ENCODE measurements at places on chromosomes 12 and 14.

GRCh38 chr14:90656973-90657372 lies 159.3 kb downstream of the TTC7B start:
- no peak for DNase-seq

- no peak for DNase-seq
Measured at GRCh38 chr12:21962236-21962635, 21.0 kb upstream of the ABCC9 start.

DNA sequence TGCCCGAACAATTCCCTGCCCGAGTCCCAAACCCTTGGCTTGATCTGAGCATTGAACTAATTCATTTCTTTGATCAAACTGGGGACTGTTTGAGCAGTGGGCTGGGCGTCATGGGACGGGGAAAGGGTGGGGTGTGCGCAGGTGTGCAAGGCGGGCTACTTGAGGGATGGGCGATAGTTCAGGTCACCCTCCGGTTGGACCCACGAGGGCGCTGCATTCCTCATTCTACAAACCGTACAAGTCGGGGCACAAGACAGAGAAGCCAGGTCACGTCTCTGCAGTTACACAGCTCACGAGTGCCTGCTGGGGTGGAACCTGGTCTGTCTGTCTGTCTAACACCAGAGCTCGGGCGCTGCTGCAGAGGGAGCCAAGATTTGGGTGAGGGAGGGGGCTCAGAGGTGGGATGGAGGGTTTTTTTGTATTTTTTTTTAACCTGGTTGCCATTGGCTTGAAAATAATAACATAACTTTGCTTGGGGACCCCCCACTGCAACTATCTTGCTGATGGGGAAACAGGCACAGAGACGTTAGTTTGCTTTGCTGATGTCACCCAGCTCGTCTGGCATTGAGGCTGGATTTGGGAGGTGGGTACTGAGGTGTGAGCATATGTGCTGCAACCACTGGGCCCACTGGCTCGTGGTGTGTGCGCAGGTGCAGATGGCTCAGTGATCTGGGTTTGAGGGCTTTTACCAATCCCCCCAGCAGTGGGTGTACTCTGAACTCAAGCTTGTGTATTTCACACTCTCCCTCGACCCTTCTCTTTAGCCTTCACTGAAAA lies 7.6 kb upstream of the RTL1 start:
- no peak for DNase-seq

- DNase-seq: no peak
Measured at GRCh38 chr12:76276499-76277151, 71.6 kb downstream of the BBS10 start.

DNA sequence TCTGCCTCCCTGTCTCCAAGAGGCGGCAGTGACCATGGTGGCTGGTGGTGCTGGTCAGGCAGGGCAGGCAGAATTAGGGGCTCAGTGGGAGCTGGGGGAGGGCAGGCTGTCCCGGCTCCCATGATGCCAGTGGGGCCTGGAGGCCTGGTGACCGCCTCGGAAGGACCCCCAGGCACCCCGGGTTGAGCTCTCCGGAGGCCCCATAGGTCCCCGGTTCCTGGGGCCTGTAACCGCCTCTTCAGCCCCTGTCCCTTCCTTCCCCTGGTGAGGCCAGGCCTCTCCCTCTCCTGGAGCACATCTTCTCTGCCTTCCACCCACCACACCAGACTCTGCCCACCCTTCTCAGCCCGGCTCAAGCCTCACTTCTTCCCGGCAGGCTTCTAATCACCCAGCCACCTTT lies 117.7 kb upstream of the GSC start:
- no peak for DNase-seq

- no peak for DNase-seq
Measured at GRCh38 chr12:42758806-42759205, 169.3 kb upstream of the PRICKLE1 start.

GRCh38 chr14:56212521-56212920 lies 94.3 kb downstream of the PELI2 start:
- DNase-seq: no peak

DNA sequence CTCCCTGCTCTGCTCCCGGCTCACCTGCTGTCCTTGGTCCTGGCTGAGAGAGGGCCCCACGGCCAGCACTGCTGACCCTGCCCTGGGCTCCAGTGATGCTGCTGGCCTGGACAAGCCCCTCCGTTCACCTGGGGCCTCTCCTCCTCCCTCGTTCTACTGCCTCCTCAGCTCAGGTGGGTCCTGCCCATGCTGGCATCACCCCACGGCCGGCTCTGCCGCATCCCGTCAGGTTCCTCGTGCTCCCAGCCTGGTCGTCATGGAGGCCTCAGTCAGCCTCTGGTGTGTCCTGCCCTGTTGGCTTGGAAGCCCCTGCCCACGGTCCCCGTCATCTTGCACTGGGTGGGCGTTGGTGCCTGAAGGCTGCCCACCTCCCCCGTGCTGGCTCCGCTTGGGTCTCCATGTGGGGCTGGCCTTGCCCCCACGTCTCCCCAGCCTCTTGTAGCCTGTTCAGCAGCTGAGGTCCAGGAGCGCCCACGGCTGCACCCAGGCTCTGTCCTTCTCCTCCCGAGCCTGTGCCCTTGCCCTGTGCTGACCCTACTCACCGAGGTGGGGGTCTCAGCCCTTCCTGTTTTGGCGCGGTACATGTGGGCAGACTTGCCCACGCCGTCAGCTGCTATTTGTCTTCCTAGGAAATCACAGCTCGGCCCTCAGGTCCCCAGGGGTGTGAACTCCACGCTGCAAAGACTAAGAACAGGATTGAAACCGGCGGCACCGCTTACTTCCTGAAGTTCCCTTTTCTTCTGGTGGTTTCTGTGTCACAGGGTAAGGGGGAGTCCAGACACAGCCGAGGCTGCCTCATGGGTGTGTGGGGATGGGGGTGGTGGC lies 121.6 kb downstream of the TMEM121 start:
- no peak for DNase-seq

DNA sequence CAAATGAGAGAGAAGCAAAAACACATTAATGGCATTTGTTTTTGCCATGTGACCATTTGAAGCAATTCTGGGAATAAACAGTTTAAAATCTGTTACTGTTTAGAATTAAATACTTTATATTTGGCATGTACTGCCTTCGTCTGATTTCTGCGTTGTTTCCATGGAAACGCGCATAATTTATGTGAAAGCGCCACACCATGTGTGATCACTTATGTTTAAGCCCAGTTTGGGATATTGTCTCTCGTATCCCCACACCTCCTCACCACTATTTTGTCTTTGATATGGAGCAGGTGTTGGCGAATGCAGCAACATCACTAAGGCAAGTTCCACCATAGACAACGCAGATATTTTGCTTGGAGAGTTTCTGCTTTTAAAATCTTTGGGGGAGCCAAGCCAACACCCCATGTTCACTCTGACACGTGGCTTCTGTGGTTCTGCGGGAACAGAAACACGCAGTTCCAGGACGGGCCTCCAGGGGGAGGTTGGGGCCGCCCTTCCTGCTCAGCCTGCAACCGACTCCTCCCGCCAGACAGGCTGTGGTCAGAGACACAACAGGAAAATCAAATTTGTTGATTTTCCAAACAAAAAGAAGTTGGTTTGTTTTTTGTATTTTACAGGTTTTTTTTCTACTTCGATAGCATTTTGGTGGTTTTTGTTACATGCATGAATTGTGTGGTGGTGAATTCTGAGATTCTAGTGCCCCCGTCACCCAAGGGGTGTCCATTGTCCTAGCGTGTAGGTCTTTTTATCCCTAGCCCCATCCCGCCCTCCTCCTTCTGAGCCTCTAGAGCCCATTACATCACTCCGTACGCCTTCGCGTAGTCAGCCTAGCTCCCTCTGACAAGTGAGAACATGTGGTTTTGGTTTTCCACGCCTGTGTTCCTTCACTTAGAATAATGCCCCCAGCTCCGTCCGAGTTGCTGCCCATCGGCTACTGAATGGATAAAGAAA lies 101.9 kb upstream of the SFSWAP start:
- DNase-seq: peak; percentile 49

DNA sequence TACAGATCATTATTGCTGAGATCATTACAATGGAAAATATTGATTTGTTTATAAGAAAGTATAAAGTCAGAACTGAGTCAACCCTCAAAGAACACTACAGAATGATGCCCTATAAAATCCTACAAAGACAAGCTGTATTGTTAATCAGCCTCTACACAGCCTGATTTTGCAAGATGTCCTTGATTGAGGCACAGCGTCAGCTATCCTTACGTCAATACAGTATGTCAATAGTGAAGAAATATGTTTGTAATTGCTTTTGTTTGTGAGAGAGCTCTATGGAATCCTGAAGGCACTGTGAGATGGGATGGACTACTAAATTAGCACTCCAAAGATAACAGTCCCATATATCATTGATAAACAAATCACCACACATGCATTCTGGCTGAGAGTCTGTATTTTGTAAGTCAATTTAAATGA lies 70.7 kb downstream of the RASSF9 start:
- DNase-seq: no peak

DNA sequence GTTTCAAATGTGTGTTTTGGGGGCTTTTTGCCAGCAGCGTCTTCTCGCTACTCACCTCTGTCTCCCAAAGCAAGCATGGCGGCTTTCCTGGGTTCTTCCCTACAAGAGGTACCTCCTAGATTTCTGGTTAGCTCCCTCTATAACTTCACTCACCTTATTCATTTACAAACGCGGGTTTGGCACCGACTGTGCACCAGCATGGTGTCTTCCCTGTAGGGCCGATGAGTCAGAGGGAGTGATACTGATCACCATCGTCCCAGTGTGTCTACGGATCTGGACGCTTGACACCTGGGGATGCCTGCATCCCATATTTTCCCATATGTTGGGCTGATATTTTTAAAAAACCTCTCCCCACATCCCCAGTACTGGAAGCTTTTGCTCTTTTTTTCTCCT lies 8.0 kb upstream of the SERPINA12 start:
- DNase-seq: no peak

- DNase-seq: no peak
Measured at GRCh38 chr14:95137164-95137803, 20.0 kb downstream of the DICER1 start.

DNA sequence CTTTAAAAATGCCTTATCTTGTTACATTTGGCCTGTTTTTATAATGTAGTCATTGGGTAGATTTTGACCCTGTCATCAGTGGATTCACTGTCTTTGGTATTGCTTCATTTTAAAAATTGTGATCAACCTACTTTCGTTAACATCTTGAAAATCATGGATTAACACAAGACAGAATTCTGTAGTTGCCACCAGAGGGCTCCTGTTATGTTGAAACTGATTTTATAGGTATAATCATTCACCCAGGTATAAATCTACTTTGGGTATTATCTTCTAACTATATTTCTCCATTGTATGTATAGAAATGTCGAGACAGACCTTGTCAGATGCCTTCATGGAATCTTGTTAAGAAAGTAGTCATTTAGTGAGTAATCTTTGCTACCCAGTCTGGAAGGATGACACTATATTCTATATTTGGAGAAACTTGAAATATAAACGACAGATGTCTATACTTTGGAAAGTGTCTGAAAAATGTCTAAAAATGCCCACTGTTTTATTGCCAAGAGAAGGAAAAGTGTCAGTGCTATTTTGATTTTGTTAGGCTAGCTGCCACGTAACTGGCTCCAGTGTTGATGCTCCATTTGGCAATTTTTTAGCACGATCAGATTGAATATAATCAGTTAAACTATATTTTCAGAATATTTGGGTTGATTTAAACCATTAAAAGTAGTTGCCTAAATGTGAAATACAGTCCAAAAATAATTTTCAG lies 129.4 kb downstream of the PELI2 start:
- no peak for DNase-seq

GRCh38 chr14:69360438-69361108 lies 37.5 kb downstream of the ERH start:
- DNase-seq: no peak

DNA sequence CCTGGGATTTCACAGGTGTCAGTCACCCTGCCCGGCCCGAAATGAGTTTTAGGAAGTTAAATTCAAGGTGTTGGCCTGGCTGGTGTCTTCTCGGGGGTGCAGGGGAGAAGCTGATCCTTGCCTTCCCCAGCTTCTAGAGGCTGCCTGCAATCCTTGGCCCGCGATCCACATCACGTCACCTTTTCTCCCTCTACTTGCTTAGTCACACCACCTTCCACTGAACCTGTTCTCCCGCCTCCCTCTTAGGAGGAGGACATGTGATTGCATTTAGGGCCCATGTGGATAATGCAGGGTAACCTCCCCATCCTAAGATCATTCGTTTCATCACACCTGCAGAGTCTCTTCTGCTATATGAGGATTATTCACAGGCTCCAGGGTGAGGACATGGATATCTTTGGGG lies 25.4 kb upstream of the ATXN2 start:
- no peak for DNase-seq

GRCh38 chr12:93722835-93723567 lies 45.8 kb downstream of the CRADD start:
- peak; percentile 14 for DNase-seq

DNA sequence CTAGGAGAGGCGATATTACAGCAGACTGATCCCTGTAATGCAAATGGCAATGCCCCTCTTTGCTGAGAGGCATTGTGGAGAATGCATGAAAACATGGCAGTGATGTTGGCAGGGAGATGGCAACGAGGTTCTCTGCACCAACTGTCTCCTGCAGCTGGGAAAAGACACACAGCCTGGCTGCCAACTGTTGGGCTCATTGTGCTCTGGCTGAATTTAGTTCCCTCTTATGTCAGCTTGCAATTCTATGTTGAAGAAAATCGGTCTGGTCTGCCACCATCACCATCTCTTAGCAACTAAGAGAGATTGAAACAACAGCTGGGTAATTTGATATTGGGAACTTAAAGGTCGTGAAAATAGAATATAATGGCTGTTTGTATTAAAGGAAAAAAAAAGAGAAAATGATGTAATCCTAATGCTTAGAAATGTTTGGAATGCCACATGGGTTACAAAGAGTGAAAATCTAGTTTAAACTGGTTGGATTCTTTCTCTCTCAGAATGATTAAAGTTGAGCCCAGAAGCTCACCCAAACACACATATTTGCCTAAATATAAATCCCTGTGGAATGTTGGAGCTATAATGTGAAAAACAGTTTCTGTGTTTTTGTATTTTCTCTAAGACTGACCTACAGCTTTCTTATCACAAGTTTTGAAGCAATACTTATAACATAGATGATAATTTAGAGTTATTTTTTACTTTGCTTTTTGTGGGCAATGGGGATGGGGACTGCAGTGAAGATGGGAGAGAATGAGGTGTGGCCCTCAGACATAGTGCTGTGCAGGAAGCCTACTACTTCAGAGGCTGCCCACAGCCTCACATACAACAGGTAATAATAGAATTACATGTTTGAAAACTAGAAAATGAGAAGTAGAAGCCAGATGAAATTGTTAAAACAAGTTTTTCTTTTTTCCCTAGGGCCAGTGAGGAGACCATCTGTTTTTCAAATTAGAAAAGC lies 143.7 kb downstream of the AKAP6 start:
- DNase-seq: peak; percentile 57

Data from fibroblast of the conjunctiva (primary cell).